ENCODE measurements at places on chromosomes 3 and 15.

DNA sequence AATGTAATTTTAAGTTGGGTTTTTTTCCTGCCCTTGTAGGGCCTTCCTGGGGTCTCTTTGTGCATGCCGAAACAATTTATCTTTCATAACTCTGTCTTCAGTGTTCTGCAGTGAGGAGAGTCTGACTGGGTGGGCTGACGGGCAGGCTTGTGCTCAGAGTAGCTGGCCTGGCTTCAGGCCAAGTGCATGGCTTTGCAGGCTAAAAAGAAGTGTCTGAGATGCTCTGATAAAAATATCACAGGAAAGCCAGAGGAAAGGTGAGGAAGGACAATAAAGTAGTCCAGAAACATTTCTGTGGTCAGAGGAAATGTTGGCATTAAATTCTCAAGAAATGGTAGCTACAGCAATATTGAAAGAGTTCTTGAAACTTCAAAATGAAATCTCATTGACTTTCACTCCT is 25.5 kb downstream of the ST3GAL6 start:
- DNase-seq, result no peak

- no peak for DNase-seq
These were observed 804 bp upstream of the BRPF1 start for GRCh38 chr3:9730657-9731205.

DNA sequence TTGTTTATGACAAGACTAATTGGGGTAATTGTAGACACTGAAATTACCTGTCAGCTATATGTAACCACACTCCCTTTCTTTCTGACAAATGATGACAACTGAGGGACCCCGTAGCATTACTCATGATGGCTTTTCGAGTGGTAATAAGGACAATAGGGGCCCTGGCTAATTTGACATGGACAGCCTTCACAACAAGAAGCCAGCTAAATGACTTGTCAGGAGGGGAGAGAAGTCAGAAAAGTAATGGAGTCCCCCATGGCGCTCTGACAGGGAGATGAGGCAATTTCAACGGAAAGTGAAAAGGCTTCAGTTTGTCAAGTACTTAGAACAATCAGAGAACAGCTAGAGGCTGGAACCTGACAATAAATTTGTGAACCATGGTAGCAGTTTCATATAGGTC is 177.3 kb downstream of the CDIN1 start:
- DNase-seq, result no peak

- DNase-seq, result no peak
These were observed 154.5 kb downstream of the ATP8B4 start for GRCh38 chr15:49964551-49964950.

- DNase-seq, result no peak
These were observed 1.3 kb upstream of the STAG1 start for GRCh38 chr3:136753326-136753939.

GRCh38 chr3:185199206-185199605 is 46.3 kb upstream of the C3orf70 start:
- no peak for DNase-seq

GRCh38 chr3:120450600-120451271 is at the start of gene FSTL1:
Gene FSTL1 (minus strand): TSS chr3:120450992. CDS start chr3:120450746, 246 bp downstream.
- DNase-seq, result no peak

DNA sequence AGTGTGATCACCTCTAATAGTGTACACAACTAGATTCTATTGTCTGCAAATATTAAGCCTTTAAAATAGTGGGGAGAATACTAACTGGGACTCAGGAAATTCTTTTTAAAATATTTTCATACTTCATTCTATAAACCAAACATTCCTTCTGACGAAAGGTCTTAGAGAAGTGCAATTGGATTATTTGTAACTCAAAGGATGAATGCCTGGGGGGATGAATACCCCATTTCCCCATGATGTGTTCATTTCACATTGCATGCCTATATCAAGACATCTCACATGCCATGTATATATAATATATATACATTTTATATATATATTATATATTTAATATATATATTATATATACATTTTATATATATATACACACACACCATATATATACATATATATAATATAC is 189.9 kb downstream of the VGLL3 start:
- no peak for DNase-seq

DNA sequence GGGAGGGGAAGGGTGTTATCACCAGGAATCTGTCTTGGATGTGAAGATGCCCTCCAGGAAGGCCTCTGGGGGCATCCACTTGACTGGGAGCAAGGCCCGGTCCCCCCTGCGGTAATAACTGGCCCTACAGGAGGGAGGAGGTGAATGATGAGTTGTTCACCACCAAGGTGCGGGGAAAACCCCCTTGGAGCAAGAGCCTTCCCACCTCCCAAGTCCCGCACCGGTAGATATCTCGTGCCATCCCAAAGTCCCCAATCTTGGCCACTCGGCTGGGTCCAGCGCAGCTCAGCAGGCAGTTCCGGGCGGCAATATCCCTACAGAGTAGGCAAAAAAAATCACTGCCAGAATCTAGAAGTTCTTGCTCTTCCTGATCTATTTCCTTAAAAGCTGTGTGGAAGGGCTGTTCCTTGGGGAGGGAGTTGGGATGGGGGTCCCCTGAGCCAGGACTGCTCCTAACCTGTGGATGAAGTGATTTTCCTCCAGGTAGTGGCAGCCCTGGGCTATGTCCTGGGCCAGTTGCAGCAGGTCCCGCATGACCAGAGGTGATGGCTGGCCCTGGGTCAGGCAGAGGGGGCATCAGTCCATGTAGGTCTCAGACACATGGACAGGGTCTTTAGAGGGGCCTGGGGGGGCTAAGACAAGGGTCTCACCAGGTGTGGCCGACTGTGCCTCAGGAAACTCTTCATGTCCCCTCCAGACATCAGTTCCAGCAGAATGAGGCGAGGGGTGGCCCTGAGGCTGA is 8.7 kb downstream of the LTK start:
- no peak for DNase-seq

- no peak for DNase-seq
These were observed 212.8 kb upstream of the C2CD4B start for GRCh38 chr15:62377736-62378480.

DNA sequence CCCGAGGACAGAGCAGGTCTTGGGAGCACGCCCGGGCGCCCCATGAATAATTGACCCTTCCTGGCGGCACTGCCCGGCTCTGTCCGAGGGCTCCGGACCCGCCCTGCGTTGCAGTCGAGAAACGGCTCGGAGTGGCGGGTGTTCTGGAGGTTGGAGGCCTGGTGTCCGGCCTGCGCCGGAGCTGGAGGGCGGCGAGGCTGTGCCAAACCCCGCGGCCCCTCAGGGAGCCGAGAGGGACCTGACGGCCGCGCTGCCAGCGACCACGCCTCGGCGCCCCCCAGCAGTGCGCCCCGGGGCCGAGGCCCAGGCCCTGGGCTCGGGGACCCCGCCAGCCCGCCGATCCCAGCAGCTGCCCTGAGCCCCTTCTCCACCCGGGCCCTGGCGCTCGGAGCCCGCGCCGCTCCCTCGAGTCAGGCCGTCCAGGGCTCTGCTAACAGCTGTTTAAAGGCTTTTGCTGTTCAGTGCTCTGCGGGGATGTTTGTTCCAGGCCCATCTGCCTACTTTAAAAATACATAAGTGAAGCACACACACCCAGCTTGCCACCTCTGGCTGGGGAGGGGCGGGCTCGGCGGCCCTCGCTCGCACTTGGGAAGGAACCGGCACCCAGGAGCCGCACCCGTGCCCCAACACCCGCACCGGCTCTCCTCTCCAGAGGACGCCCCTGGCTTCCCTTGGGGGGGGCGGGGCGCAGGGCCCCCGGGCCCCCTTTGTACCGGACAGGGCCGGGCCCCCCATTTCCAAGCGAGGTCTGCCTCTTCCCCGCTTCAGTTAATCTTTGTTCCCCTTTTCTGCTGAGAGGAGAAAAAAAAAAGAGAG is 730 bp upstream of the ZNF710 start:
- no peak for DNase-seq

- DNase-seq, result no peak
These were observed 58.9 kb upstream of the GATA2 start for GRCh38 chr3:128551867-128552266.

GRCh38 chr3:173275740-173276139 is 121.8 kb upstream of the NLGN1 start:
- no peak for DNase-seq

- DNase-seq, result no peak
These were observed 44.7 kb upstream of the PLCL2 start for GRCh38 chr3:16840101-16840424.

- DNase-seq, result no peak
These were observed 177.3 kb downstream of the NFKBIZ start for GRCh38 chr3:102026656-102027055.

- no peak for DNase-seq
These were observed 3.1 kb downstream of the PCYT1A start for GRCh38 chr3:196284396-196284795.

GRCh38 chr3:59304296-59304695 is 254.5 kb upstream of the CFAP20DC start:
- DNase-seq, result no peak
